Endodermal cell (in vitro differentiated cells): ENCODE measurements at places on chromosomes 2 and 18. TPM values are rescaled to one million over a fixed set of nuclear protein-coding genes. Genes with fewer than 3 reads are reported as not detected.

STAT4 gene
- total RNA-seq = 6.9 to 8.8 TPM (median 8.4 TPM) in 3 replicates

SCG2 gene
- 0.13 TPM in 1 of 3 replicates, not detected in the others for total RNA-seq

DES gene
- total RNA-seq = 0.88 to 3.8 TPM (median 3.5 TPM) in 3 replicates

CHRND gene
- total RNA-seq = not detected in 3 replicates

RASGRP3 gene
- total RNA-seq = 0.29 TPM in 1 of 3 replicates, not detected in the others

GAD1 gene
- 20.8 and 26.3 TPM in 2 replicates for total RNA-seq

ELOA2 gene
- total RNA-seq = not detected in 2 replicates

KCNS3 gene
- 2.2 to 11.1 TPM (median 10.2 TPM) in 3 replicates for total RNA-seq

LRRTM4 gene
- total RNA-seq = 21.1 and 21.4 TPM in 2 replicates

COL4A3 gene
- total RNA-seq = 2.1 and 2.4 TPM in 2 replicates

SCN3A gene
- 0.09 and 0.16 TPM in 2 replicates for total RNA-seq

SELENOI gene
- total RNA-seq = 59.3 and 65.1 TPM in 2 replicates

FEV gene
- not detected in 2 replicates for total RNA-seq

NRP2 gene
- total RNA-seq = 92.4 and 101 TPM in 2 replicates

DNA sequence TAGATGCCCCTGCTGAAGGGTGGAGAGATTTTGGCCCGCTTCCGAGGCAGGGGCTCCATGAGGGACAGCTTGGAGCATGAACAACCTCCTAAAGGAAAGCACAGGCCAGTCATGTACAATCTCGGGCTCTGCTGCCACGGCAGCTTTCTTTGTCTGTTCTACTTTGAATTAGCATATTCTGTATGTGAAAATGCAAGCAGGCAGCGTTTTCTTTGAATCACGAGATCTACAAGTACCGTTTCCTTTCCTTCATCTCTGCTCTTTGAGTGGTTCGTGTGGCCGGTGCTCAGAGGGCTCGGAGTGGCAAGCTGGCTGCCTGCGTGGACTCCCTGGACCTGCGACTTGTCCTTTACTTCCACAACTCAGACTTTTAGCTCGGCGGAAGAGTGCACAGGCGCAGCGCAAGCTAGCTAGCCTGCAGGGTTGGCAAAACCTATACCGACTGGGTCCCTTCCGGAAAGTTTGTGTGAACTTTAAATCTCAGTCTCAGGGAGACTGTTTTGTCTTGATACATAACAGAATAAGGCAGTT is 6.9 kb downstream of the TWIST2 start:
- H3K4me1 ChIP-seq = no peaks in the 10 kb centered on the region
- H3K27ac ChIP-seq = no peak overlapping the region
- no peaks in the 10 kb centered on the region for H3K36me3 ChIP-seq
- H3K27me3 ChIP-seq = peaks cover 41% of the 10 kb centered on the region
- H3K4me3 ChIP-seq = no peak overlapping the region

DNA sequence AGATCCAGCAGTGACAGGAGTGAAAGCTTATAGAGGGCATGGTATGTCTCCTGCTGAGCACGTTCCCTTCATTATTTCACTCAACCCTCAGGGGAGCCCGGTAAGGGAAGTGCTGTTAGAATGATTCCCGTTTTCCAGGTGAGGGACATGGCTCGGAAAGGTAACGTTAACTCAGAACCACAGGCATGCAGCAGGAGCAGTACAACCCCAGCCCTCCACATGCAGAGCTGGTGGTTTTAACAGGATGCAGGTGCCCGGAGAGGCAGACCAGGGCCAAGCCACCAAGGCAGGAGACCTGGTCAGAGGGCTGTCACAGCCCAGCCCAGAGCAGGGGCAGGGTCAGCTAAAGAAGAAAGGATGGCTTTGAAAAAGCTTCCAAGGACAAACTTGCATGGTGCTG is 268.5 kb downstream of the SH3BP4 start:
- H3K4me3 ChIP-seq = no peak overlapping the region
- no peak for DNase-seq
- H3K27me3 ChIP-seq = no peaks in the 10 kb centered on the region

- H3K27me3 ChIP-seq = no peaks in the 10 kb centered on the region
- no peak for DNase-seq
- no peak overlapping the region for H3K27ac ChIP-seq
- no peaks in the 10 kb centered on the region for H3K4me1 ChIP-seq
- peak overlapping the region; percentile 26 for H3K4me3 ChIP-seq
These were observed 7.1 kb downstream of the ZNF407 start for GRCh38 chr18:74604774-74605173.

- DNase-seq = no peak
- no peak overlapping the region for H3K4me3 ChIP-seq
- no peaks in the 10 kb centered on the region for H3K27me3 ChIP-seq
- H3K36me3 ChIP-seq = no peaks in the 10 kb centered on the region
- peaks cover 2% of the 10 kb centered on the region for H3K4me1 ChIP-seq
These were observed 238.5 kb upstream of the ERBB4 start for GRCh38 chr2:212777020-212777491.

GRCh38 chr18:48569139-48569914 is 30.5 kb downstream of the CTIF start:
- H3K27me3 ChIP-seq = no peaks in the 10 kb centered on the region
- H3K4me1 ChIP-seq = peaks cover 12% of the 10 kb centered on the region
- H3K4me3 ChIP-seq = peak overlapping the region; percentile 23
- H3K27ac ChIP-seq = no peak overlapping the region

- peak; percentile 78 for DNase-seq
- H3K27ac ChIP-seq = no peak overlapping the region
- H3K36me3 ChIP-seq = no peaks in the 10 kb centered on the region
- H3K4me3 ChIP-seq = no peak overlapping the region
These were observed 60.7 kb upstream of the GATA6 start for GRCh38 chr18:22108674-22109073.

GRCh38 chr2:53058526-53058925 is 709.1 kb upstream of the CHAC2 start:
- DNase-seq = peak; percentile 65
- H3K27ac ChIP-seq = no peak overlapping the region
- no peaks in the 10 kb centered on the region for H3K4me1 ChIP-seq
- H3K4me3 ChIP-seq = no peak overlapping the region

DNA sequence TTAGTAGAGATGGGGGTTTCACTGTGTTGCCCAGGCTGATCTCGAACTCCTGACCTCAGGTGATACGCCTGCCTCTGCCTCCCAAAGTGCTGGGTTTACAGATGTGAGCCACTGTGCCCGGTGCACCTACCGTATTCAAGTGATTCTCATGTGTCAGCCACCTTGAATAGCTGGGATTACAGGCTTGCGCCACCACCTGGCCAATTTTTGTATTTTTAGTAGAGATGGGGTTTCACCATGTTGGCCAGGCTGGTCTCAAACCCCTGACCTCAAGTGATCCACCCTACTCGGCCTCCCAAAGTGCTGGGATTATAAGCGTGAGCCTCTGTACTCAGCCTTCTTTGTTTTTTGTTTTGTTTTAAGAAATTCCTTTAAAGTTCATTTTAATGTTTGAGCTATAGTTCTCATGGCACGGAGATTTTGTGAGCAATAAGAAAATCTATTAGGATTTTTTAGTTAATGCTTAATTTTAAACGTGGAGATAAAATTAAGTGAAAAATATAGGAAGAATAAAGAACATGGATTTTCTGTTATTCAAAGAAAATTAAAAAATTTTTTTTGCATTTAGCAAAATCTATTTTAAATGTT is 242.6 kb downstream of the PHLPP1 start:
- peak; percentile 83 for DNase-seq
- peaks cover 6% of the 10 kb centered on the region for H3K36me3 ChIP-seq
- H3K27me3 ChIP-seq = no peaks in the 10 kb centered on the region
- H3K27ac ChIP-seq = no peak overlapping the region
- no peak overlapping the region for H3K4me3 ChIP-seq
- no peaks in the 10 kb centered on the region for H3K4me1 ChIP-seq

- H3K27me3 ChIP-seq = no peaks in the 10 kb centered on the region
- H3K27ac ChIP-seq = no peak overlapping the region
- no peak for DNase-seq
- H3K4me1 ChIP-seq = no peaks in the 10 kb centered on the region
These were observed 3.4 kb downstream of the DUSP19 start for GRCh38 chr2:183081911-183082310.

DNA sequence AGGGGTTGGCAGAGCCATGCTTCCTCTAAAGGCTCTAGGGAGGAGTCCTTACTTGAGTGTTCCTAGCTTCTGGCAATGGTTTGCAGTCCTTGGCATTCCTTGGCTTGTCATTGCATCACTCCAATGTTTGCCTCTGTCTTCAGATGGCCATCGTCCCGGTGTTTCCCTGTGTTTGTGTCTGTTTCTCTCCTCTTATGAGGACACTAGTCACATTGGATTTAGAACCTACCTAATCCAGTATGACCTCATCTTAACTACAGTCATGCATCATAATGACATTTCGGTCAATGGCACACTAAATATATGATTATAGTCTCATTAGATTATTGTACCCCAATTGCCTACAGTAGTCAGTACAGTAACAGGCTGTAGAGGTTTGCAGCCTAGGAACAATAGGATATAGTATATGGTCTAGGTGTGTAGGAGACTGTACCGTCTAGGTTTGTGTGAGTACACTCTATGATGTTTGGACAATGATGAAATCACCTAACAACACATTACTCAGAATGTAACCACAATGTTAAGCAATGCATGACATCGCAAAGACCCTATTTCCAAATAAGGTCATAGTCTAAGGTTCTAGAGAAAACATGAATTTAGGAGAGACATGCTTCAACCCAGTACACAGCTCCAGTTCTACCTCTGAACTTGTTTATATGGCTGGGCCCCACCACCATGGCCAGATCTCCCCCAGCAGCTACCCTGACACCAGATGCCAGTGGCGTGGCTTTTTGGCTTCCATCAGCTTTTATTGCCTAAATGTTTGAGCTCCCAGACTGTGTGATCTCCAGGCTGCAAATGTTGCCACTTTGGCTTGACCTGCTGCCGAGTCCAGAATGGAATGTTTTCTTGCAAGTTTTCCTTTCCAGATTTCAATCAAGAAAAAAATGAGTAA is 22.1 kb downstream of the SRD5A2 start:
- no peak overlapping the region for H3K27ac ChIP-seq
- H3K27me3 ChIP-seq = peaks cover 30% of the 10 kb centered on the region
- H3K4me1 ChIP-seq = no peaks in the 10 kb centered on the region
- DNase-seq = no peak
- no peaks in the 10 kb centered on the region for H3K36me3 ChIP-seq

GRCh38 chr2:160006475-160006874 is 55.9 kb downstream of the PLA2R1 start:
- DNase-seq = no peak
- no peaks in the 10 kb centered on the region for H3K4me1 ChIP-seq
- no peaks in the 10 kb centered on the region for H3K36me3 ChIP-seq
- H3K27me3 ChIP-seq = no peaks in the 10 kb centered on the region
- H3K27ac ChIP-seq = no peak overlapping the region

DNA sequence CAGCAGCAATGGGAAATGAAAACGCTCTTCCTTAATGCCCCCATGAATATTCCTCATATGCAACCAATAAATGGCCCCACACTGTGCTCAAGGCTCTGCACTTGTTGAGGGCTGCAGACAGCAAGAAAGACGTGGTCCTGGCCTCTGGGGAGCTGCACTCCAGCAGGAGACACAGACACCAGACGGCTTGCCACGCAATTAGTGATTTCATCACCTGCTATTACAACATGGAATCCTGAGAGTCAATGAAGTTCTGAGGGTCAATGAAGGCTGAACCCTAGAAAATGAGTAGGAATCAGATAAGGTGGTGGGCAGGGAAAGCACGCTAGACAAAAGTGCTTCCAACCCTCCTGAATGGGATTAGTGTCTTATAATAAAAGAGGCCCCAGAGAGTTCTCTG is 18.9 kb downstream of the CREG2 start:
- H3K4me3 ChIP-seq = no peak overlapping the region
- H3K4me1 ChIP-seq = no peaks in the 10 kb centered on the region
- H3K27me3 ChIP-seq = peaks cover 74% of the 10 kb centered on the region
- H3K27ac ChIP-seq = no peak overlapping the region
- no peak for DNase-seq
- H3K36me3 ChIP-seq = no peaks in the 10 kb centered on the region

DNA sequence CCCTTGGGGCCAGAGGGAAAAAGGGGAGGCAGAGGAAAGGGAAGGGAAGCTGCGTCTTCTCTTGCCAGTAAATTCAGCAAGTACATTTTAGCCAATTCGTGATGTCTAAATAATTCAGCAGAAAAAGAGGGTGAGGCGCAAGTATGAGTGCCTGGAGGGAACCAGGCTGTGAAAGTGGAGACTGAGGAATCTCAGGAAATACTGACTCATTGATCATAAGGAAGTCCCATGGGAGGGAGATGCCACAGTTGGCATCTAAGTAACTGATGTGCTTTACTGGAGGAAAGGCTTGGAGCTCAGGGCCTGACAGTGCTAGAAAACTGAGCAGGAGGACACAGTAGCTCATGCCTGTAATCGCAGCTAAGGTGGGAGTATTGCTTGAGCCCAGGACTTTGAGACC is 31.1 kb downstream of the KIF5C start:
- no peaks in the 10 kb centered on the region for H3K4me1 ChIP-seq
- no peak overlapping the region for H3K4me3 ChIP-seq
- no peak overlapping the region for H3K27ac ChIP-seq
- no peak for DNase-seq
- H3K36me3 ChIP-seq = peaks cover 5% of the 10 kb centered on the region

DNA sequence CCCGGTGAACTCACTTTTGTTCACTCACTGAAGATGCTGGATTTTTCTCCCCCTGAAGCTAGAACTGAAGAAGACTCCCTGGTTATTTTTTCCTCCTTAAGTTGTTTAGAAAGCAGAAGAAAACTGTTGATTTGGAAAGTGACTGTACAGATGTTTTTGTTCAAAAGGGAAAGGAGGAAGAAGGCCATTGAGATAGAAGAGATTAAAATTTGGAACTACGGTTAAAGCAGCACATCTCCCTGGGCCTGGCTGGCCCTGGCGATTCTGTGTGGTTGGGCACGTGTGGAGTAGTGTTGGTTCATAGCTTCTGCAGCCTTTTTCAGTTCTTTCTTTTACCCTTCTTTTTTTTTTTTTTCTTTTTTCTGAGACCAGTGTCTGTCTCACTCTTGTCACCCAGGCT is 109.2 kb downstream of the MAP4K4 start:
- no peak for DNase-seq
- no peak overlapping the region for H3K27ac ChIP-seq
- H3K36me3 ChIP-seq = no peaks in the 10 kb centered on the region
- H3K4me3 ChIP-seq = no peak overlapping the region

DNA sequence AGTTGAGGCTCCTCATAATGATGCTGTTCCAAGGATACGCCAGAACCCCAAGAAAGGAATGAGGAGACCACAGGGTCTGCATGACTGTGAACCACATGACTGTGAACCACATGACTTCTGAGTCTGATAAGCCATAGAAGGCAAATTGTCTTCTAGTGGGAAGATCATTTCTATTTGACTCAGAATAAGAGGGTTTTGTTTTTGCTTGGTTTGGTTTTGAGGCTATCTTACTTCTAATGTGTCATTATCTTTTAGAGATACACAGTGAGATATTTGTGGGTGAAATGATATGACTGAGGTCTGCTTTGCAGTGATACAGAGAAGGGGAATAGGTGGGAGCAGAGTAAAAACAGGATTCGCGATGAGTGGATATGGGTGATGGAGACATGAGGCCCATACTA is 28.9 kb upstream of the BCL2L11 start:
- no peaks in the 10 kb centered on the region for H3K36me3 ChIP-seq
- no peak overlapping the region for H3K27ac ChIP-seq
- H3K4me1 ChIP-seq = no peaks in the 10 kb centered on the region
- DNase-seq = no peak
- H3K27me3 ChIP-seq = no peaks in the 10 kb centered on the region
- no peak overlapping the region for H3K4me3 ChIP-seq
